ENCODE measurements at places on chromosomes 13 and 19.

- DNase-seq, result peak; percentile 40
These were observed at the start of gene CCDC169 for GRCh38 chr13:36297366-36298338. TSS of gene CCDC169 (minus strand) at chr13:36297814. CDS start at chr13:36297719, 95 bp downstream.

GRCh38 chr19:53041366-53041765, 3.2 kb upstream of the ERVV-2 start:
- DNase-seq, result no peak

GRCh38 chr13:23628250-23628649, 58.0 kb downstream of the TNFRSF19 start:
- no peak for DNase-seq

DNA sequence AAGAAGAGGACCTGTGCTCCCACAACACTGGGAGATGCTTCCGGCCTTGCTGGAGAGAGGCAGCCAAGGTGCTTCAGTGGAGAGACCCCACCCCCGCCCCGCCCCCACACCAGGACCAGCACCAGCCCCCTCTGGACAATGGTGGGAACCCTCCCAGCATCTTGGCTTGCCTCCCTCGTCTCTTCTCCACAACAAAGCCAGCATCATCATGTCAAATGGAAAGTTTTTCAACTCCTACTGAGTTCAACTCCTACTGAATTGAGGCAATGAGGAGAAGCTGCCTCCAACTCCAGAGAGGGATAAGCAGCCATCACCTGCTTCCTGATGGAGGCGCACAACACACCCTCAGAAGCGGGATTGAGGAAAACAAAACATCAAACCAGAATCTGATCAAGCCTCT, 12.8 kb downstream of the DEDD2 start:
- DNase-seq, result no peak

DNA sequence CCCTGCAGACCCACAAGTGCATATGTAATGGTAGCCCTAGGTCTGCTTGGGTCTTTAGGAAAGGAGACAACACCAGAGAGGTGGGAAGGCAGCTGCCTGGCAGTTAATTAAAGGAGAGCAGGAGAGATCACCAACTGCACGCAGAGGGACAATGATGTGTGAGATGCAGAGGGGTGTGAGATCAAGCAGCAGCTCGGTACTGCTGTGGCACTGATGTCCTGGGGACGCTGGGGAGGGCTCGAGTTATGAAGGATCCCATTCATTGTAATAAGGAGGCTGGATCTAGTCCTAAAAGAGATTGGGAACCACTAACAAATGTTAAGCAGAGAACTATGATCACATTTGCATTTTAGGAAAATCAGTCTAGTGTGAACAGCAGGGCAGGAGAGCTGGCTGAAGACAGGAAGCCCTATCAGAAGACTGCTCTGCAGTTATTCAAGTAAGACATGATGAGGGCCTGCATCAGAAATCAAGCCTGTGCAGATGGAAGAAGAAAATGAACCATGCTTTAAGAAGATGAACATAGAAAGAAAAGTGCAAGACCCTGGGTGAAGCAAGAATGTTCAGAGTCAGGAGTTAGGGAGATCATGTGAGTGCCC, 80.4 kb downstream of the DLEU7 start:
- no peak for DNase-seq

DNA sequence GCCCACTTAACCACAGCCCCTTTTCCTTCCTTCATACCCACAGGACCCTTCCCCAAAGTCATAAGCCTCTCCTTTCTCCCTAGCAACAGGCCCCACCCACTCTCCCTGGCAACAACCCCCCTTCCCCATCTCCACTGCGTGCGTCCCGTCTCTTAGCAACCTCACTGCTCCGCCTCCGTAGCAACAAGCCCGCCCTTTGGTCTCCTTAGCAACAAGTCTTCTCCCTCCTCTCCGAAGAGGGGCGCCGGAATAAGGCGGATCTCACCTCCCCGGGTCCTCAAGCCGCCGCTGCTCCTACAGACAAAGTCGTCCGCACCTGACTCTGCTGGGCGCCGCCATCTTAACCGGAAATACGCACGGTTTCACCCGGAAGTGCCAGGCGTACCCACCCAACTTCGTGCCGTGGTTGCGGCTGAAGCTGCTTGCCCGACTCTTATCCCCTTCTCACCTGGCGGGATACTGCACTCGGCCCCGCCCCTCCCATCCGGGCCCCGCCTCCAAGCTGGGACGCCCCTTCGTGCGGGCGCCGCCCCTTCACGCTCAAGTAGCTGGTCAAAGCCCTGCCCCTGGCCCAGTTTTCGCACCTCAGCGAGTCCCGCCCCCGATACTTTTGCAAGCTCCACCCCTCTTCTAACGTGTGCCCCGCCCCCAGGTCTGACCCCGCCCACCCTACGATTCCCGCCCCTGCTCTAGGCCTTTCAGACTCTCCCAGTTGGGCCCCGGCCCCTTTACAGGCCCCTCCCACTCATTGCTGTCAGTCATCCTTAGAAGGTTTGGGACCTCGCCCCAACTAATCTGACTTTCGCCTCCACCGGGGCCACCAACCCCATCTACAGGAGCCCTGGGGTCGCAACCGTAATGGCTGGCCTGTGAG, at the start of gene HSPBP1:
HSPBP1 (minus strand) TSS at position 341 of the 874 bp plus-strand sequence. CDS start 502 bp downstream, outside the sequence.
- DNase-seq, result peak; percentile 96

DNA sequence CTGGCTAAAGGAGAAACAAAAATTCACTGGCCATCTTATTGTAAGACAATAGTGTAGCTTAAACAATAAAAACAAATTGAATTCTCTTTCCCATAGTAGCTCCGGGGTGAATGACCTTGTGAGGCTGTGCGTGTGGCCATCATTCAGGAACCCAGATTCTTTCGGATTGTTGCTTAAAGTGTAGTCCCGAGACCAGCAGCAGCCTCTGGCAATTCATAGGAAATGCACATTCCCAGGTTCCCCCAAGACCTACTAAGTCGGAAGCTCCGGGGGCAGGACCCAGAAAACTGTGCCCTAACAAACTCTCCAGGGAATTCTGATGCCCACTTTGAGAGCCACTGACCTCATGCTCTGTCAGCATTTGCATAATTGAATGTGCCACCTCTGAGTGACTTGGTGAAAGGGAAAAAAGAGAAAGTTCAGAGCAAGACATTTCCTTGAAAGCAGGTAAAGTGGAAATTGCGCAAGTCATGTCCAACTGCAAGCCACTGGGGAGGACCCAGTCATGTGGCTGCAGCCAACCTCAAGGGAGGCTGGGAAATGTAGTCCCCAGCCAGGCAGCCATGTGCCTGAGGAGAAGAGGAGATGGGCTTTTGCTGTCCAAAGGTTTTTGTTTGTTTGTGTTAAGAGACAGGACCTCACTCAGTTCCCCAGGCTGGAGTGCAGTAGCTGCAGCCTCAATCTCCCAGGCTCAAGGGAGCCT, 50.7 kb upstream of the PNMA8B start:
- DNase-seq, result peak; percentile 70

DNA sequence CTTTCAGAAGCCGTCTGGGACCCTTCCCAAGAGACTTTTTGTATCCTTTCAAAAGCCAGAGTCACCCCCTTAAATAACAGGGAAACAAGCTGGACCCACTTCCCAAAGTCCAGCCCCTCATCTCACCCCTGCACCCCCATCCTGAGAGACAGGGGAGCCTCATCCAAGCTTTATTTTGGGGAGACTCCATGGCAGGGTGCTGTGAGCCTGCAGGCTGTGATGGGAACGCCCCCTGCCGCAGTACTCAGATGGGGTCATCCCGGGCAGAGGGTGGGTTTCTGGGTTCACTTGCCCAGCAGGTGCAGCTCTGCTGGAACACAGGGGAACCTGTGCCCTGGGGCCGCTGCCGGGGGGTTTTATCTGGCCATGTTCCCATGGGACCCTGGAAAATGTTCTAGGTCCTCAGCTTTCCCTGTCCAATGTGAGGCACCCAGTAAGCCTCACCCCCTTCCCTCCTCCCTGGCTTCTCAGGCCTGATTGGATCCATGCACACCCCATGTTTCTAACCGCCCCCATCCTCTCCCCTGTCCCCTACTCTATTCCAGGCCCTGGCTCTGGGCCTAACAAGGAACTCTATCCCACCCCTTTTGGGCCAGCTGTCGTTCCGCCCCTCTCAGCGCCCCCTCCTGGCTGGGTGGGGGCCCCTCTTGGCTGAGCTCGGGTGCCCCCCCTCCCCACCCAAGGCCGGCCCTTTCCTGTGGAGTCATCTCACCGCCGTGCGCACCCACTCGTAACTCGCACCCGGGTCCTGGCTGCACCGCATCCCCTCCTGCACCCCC, 1.0 kb downstream of the HIF3A start:
- DNase-seq, result no peak

DNA sequence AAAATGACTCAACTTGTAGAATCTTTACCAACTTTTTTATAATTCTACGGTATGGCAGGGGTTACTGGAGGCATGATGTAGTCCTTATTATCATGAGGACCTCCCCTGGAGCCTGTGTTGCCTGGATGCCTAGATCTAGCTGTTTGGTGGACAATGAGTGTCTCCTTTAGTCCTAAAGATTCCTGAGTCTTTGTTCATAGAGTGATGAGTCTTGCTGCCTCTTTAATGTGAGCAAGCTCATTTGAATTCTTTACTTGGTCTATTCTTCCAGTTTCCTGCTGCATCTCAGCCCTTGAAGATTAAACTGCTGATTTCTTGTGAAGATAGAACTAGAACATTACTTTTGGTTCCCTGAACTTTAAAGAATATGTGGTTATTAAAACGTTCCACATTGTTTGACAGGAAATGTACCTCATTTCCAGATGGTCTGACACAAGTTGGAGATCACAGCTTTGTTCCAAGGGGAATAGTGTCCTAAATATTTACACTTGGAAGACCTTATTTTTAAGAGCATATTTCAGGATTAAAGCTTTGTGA, 51.9 kb downstream of the SLAIN1 start:
- no peak for DNase-seq

DNA sequence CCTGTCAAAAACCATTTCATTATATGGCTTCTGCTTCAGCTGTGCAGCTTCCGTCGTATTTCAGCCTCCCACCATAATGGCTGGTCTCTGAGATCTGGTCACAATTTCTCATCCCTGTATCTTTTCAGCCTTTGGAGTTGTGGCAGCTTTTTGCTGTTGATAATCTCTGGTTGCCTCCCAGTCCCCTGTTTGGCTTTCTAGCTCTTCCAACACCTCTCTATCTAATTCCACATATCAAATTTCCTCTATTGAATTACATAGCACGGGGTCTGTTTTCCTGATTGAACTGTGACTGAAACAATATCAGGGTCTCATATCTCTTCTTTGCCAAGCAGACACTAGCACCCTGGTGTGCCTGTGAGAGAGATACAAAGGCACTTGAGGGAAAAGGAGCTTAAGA, 222.1 kb upstream of the OBI1 start:
- DNase-seq, result no peak

DNA sequence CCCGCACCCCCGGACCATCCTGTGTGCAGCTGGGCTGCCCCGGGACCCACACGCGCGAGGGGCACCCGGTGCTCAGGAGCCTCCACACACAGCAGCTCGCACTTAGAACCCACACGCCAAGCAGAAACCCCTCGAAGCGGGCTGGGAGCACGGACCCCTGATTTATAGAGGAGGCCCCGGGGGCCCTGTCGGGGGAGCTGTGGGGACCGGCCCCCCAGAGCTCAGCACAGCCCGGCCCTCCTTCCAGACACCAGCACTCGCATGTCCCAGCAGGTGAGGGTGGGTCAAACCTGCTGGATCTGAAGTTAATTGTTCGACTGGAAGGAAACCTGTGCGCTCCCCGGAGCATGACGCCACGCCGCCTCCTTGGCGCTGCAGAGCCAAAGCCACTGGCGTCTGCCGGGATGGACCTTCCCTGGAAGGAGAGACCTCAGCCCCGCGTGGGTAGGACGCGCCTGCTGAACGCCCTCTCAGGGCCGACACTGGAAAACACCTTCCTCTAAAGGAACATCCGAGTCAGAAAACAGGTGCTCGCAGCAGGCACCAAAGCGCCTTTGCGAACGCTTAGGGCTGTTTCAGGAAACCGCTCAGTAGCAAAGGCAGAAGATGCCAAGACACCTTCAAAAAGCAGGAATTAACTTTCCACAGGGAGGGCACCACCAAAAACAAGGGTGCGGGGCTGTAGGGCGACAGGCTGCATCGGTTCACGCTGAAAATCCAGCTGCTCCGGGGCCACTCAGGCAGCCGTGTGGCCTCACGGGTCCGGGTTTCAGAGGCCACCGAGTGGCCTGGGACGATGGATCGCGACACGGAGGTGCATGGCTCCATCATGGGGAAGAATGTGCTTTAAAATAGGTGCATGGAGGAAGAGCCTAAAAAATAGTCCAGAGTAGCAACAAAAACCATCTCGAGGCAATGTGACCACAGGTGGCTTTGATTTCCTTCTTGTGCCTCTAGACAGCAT, 37.8 kb upstream of the GRTP1 start:
- no peak for DNase-seq

GRCh38 chr13:90640976-90641375, 706.5 kb upstream of the MIR17HG start:
- no peak for DNase-seq

DNA sequence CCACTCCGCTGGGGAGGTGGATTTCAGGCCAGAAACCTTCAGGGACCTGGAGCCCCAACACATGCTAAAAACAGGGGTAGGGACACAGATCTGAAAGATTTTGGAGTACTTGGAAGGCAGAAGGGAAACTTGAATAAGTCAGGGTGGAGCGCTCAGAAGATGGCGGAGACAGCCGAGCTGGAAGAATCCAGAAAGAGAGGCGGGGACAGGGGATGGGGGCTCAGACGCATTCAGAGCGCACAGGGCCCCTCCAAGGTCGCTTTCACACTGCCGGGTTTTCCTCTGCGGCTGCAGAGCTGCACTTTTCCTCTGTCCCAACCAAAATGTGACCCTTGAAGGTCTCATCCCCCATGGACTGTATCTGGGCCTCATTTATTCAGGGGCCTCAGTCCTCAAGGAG, 56.9 kb downstream of the ERICH4 start:
- no peak for DNase-seq

- no peak for DNase-seq
These were observed 2.2 kb upstream of the EEF1AKMT1 start for GRCh38 chr13:20775961-20776360.

- DNase-seq, result peak; percentile 18
These were observed 835.0 kb upstream of the PCDH20 start for GRCh38 chr13:62250501-62251201.

GRCh38 chr13:91297503-91297902, 50.0 kb upstream of the MIR17HG start:
- no peak for DNase-seq

- no peak for DNase-seq
These were observed 645.4 kb upstream of the MIR17HG start for GRCh38 chr13:90702050-90702449.

DNA sequence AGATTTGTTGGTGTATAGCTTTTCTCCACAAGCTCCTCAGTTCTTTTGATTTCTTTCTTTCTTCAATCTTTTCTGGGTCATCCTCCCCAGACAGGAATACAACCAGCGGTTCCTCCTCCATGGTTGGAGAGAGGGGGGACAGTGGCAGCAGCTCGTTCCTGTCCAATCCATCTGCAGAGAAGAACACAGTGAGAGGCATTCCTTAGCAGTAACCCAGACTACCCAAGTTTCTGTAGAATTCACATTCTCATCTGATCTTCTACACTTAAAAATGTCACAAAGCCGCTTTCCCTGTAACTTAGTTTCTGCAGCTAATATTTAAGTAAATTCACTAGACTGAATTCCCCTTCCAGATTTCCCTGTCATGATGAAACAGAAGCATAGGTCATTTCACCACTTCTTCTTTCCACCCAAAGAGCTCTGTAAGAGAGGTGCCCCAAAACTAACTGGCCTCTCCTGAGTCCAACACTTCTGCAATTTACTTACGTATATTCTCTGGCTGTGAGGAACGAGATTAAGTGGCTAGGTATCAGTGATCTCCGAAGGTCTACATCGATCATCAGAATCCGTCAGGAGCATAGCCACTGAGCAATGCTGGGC, 171.9 kb downstream of the TBC1D4 start:
- DNase-seq, result peak; percentile 20

All from MV-4-11 (cell line).